ENCODE measurements at places on chromosomes 1 and 21.

DNA sequence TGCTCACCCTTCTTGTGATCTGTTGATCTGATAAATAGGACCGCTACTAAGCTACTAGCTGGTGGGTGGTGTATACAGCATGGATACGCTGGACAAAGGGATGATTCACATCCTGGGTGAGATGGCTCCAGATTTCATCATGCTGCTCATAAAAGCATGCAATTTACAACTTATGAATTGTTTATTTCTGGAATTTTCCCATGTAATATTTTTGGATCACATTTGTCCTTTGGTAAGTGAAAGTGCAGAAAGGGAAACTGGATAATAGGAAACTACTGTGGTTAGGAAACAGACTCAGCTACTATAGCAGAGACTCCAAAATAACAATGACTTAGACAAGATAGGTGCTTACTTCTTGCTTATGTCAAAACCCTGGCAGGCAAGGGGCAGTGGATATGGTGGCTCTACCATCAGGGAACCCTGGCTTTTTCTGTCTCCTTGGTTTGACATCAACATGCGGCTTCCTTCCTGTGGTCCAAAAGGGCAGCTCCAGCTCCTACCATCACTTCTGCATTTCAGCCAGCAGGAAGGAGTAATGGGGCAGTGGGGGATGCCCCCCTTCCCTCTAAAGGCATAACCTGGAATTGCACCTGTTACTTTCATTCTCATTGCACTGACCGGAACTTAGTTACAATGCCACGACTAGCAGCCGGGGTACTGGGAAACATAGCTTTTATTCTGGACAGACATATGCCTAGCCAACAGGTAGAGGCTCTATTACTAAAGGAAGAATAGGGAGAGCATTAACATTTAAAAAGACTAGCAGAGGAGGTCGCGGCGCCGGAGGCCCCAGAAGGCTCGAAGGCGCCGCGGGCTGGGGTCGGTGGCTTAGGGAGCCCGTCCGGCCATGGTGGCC is 13.8 kb upstream of the AK2 start:
- DNase-seq, result no peak

- no peak for DNase-seq
Measured at GRCh38 chr21:38789275-38789674, 16.5 kb upstream of the ETS2 start.

DNA sequence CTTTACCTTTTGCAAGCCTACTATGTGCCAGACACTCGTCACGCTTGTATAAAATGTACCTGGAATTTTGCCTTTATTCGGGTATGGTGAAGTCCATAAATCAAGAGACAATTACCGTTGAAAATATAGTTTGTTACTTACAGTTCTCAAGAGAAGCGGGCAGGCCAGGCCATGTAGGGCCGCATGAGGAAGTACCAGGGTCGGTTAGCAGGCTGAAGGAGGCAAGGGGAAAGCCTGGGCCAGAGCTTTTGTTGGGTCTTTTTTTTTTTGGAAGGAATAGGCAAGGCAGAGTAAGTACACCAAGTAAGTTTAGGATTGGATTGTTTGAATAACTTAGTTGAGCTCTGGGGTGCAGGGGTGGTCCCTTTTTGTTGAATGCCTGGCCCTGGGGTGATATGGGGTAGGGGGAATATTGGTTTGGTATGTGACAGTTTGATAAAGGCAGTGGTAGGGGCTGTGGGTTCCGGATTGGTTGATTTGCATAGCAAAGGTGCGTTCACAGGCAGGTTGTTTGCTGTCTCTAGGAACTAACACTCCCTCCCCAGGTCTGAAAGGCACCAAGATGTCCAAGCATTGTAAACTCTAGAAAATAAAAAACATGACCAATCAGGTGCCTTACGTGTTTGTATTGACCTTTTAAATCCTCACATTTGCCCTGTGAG is 80.7 kb downstream of the KAZN start:
- DNase-seq, result no peak

- DNase-seq, result no peak
Measured at GRCh38 chr1:160163615-160164014, 12.2 kb downstream of the ATP1A4 start.

DNA sequence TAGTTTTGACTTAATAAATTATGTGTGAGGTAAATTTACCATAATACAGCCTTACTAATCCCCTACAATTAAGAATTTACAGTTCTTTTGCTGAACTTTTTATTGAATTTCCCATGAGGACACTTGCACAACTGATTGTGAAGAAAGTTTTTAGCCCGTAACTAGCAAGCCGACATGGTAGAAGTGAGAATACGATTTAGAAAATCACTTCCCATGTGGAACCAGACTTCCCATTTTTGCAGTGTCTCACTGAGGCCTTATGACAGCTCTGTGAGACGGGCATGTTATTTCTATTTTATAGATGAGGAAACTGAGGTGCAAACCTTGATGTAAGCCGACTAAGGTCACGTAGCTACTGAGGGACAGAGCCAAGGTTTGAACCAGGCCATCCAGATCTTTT is 32.5 kb upstream of the LMO4 start:
- DNase-seq, result no peak

DNA sequence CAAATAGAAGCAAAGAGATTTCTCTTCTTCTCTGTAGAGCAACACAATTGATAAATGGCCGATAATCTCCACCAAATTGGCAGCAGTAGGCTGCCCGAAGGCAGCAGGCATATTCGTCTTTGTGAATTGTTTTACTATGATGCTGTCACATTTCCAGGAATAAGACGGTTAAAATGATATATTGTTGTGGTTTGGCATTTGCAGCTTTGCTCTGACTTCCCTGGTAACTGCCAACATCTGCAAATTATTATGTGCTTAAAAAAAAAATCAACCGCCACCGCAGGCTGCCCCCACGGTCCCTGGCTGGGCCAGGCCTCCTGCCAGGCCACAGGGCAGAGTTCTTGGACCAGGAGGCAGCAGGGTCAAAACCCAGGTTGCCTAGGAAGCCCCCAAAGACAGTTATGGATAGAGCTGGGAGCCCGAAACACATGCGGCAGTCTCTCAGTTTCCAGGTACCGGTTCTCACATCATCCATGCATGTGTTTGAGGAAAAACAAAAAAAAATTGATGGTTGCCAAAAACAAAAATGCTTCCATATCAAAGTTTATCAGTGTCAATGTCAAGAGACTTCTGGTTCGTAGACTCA is 179.3 kb downstream of the ETS2 start:
- no peak for DNase-seq

- DNase-seq, result no peak
Measured at GRCh38 chr1:192795916-192796618, 12.8 kb upstream of the RGS2 start.

- no peak for DNase-seq
Measured at GRCh38 chr1:38772026-38772425, 87.5 kb downstream of the RRAGC start.

- DNase-seq, result no peak
Measured at GRCh38 chr1:195096051-195096521, 1512.2 kb downstream of the KCNT2 start.

DNA sequence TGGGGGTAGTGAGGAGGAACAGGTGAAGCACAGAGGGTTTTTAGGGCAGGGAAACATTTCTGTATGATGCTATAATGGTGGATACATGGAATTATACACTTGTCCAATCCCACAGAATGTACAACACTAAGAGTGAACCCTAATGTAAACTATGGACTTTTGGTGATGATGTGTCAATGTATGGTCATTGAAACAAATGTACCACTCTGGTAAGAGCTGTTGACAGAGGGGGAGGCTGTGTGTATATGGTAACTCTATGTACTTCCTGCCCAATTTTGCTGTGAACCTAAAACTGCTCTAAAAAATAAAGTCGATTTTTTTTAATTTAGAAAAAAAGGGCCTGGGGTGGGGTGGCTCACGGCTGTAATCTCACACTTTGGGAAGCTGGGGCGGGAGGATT is 22.9 kb downstream of the ASAP3 start:
- no peak for DNase-seq
